ENCODE measurements at places on chromosomes 3 and 15.

- DNase-seq, result no peak
Measured at GRCh38 chr3:191301017-191301416, 28.2 kb upstream of the CCDC50 start.

DNA sequence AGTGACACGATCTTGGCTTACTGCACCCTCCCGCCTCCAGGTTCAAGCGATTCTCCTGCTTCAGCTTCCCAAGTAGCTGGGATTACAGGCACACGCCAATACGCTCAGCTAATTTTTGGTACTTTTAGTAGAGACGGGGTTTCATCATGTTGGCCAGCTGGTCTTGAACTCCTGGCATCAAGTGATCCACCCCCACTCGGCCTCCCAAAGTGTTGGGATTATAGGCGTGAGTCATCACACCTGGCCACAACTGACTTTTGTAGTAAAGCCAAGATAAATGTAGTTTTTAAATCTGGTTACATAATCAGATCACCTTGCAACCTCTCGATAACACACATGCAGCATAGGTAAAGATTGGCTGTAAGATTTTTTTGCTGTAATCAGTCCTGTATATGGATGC lies 657.5 kb upstream of the DPPA4 start:
- no peak for DNase-seq

GRCh38 chr3:44436181-44436580 lies 41.3 kb downstream of the ZNF445 start:
- no peak for DNase-seq

DNA sequence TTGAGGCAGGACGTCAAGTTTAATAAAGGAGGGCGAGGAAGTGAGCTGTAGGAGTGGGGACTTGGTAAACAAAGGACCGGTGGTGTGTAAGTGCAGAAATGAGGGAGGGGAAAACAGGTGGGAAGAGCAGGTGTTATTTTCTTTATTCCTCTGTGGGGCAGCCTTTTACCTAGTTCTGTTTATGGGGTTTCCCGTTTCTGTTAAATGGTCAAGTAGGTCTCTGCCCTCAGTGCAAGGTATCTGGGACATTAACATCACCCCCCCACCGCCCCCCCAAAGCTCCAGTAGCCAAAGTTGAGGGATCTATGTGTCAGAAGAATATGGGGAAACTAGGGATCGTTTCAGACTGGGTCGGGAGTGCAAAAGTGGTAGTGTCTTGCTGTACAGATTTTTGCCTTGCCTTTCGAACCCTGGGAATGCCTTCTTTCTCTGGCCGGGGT lies 893 bp downstream of the MGA start:
- DNase-seq, result no peak

DNA sequence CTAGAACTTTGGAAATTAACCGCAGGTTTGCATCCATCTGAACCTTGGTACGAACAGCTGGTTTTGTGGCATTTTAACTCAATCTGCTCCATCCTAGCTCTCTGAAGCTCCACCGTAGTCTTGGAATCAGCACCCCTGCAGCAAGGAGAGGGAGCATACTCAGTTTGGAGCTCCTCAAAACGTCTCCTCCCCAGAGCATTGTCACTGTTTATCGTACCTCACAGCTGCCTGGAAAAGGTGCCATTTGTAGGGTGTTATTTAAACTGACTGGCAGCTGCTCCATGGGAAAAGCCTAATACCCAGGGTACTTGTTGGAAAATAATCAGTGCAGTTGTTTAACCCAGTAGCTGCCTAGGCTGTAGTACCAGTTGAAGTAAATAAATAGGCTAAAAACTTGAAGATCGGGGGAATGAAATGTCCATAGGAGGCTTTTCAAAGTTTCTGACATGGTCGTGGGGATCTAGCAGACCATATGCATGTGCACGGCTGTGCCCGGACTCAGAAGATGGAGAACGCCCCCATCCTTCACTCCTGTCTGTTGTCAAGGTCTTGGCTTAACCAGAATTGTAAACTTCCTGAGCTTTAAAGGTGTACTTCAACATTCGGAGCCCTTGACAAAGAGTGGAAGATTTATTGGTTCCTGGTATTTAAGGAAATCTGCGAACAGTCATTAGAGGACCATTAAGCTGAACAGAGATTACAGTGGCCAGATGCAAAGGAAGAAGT lies 43.9 kb downstream of the GHSR start:
- DNase-seq, result no peak

DNA sequence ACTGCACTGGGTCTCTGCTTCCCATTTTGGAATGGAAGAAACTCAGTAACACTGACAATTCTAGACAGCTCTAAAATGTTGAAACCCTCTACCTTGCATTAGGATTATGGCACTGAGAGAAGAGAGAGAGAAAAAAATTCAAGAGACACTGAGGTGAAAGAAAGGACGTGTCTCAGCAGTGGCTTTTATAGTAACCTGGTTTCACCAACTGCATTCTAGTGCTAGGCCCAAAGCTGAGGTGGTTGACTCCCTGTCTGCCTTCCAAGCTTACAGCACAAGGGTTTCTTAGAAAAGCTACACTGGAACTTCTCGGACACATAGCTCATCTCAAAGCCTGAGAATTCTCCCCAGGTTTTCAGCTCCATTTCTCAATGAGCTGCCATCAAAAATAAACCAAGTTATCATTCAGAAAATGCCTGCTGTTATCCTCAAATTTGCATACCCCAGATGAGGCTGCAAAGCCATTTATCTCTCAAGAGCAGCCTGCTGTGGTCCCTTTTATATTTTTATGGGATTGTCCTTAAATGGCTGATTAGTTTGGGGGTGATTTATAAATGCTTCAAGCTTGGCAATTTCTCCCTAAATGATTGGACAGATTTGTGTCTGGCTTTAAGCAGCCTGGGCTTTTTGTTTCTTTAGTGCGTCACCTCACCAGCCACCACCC lies 279.9 kb downstream of the EBLN2 start:
- no peak for DNase-seq

GRCh38 chr3:178325330-178325729 lies 210.9 kb upstream of the KCNMB2 start:
- peak; percentile 69 for DNase-seq

DNA sequence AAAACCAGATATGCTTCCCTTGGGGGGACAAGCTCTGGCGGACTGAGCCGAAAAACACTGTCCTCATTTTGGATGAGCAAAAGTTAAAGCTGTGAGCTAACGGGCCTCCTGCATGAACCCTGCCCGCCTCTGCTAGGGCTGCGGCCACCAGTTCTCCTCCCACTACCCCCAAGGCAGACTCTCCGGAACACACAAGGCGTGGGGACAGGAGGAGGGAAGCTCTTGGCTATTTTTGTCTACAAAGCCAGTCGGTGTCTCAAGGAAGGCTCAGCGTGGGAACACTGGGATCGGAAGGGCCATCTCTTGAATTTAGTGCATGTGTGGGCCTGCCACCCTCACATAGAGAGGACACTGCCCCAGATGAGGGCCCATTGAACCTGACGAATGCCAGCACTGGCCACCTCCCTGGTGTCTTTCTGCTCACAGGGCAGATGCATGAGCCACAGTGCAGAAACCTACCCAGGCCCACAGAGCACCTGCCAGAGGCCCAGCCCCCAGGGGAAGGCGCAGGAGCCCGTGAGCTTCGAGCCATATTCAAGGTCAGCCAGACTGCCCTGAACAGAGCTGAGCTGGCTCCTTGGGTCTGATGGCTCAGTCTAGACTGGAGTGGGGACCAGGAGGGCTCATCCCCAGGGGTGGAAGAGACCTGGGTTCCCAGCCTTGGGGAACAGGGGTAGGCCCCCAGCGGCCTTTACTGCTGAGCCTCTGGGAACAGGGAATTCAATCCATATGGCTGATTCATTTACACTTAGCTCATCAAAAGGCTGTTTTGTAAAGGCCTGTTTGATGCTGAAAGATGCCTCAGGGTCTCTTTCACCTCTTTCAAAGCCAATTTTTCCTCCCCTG lies 38.3 kb downstream of the HCN4 start:
- DNase-seq, result no peak

- no peak for DNase-seq
Measured at GRCh38 chr15:56291741-56292140, 48.1 kb upstream of the RFX7 start.

- no peak for DNase-seq
Measured at GRCh38 chr3:122076491-122077292, 21.5 kb downstream of the CD86 start.

GRCh38 chr15:98966091-98966787 lies 41.4 kb downstream of the PGPEP1L start:
- DNase-seq, result peak; percentile 55

DNA sequence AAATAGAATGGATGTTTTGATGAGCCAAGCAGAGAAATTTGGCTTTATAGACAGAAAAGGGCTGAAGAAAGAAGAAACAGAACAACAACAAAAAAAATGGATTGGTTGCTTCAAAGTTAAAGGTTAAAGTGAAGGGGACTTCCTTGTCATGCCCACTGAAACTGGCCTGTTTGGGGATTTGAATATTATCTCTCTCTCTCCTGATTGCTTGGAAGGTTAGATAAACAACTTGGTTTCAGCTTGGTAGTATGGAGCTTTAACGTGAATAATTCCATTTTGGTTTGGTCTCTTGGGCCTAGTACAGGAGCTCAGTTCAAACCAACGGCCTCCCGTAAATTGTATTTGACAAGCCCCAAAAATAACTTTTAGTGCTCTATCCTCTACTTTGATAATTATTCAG lies 70.8 kb upstream of the MBNL1 start:
- DNase-seq, result no peak

- no peak for DNase-seq
Measured at GRCh38 chr3:30864132-30864531, 30.3 kb downstream of the GADL1 start.

DNA sequence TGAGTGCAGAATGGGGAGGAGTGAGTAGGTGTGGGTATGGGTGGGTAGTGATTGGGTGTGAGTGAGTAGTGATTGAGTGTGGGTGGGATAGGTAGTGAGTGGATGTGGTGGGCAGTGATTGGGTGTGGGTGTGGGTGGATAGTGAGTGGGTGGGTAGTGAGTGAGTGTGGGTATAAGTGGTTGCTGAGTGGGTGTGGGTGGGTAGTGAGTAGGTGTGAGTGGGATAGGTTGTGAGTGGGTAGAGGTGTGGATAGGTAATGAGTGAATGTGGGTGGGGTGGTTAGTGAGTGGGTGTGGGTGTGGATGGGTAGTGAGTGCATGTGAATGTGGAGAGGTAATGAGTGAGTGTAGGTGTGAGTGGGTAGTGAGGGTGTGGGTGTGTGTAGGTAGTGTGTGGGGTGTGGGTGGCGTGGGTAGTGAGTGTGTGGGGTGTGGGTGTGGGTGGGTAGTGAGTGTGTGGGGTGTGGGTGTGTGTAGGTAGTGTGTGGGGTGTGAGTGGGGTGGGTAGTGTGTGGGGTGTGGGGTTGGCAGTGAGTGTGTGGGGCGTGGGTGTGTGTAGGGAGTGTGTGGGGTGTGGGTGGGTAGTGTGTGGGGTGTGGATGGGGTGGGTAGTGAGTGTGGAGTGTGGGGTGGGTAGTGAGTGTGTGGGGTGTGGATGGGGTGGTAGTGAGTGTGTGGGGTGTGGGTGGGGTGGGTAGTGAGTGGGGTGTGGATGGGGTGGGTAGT lies 5.3 kb downstream of the MINAR1 start:
- DNase-seq, result no peak

DNA sequence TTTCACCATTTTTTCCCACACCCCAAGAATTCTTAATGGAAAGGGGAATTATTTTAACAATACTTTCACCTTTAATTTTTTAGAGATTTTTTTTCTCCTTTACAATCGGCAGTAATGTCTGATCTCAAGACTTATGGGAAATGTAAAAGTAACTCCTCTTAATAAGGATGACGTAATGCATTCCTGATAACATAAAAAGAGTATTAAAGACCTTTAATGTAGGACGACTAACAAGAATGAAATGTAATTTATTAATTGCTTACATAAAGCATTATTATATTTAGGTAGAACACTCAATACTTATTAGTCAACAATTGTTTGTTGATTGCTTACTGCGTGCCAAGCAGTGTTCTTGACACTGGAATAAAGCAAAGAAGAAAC lies 416.8 kb upstream of the NAALADL2 start:
- no peak for DNase-seq

GRCh38 chr15:75721480-75721922 lies 8.9 kb upstream of the CSPG4 start:
- no peak for DNase-seq

DNA sequence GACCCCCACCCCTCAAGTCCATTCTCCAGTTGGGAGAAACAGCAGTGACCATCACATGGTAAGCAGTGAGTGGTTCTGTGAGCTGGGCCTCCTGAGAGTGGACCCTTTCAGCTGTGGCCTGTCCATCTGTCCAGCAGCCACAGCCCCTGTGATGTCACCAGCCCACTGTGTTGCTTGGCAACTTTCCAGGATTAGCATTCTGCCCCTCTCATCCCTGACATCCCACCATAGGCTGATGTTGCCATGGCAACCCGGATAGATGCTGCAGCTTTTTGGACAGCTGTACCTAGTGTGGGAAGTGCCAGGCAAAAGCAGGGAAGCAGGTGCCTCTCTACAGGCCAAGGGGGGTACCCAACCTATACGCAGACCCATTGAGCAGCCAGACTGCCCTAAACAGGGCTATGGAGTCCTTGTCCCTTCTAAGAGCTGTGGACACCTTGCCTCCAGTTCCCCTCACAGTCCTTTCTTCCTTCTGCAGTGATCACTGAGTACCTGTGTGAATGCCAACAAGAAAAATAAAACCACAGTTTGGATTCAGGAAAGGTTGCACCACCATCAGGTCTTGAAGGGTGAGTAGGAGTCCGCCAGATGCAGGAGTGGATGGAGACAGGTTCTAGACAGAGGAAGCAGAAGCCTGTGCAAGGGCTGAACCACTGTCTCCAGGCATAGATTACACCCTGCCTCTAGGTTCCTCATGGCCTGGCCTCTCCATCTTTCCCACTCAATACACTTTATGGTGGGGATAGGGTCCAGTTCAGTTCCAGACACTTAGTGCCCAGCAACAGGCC lies at the start of gene DNAH1:
TSS of gene DNAH1 (plus strand) at position 343 of the 788 bp plus-strand sequence. CDS start 6,124 bp downstream, outside the sequence.
- DNase-seq, result no peak

DNA sequence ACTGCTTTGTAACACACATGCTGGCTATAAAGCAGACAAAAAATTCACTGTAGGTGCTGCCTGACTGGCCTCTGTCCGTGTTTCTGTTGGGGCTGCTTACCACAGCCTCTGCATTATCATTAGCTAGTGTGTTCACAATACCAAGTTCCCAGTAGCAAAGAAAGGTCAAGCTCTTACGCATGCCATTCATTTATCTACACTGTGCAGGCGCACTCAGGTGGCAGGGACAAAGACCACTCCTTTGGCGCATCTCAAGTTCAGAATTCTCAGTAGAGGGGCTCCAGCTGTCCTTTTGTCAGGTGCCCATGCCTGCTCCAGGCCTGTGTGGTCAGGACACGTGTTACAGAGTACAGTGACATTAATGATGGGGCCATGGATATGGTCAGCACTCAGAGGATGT lies 22.3 kb downstream of the MLH1 start:
- no peak for DNase-seq

GRCh38 chr3:17444865-17445264 lies 297.6 kb downstream of the TBC1D5 start:
- peak; percentile 11 for DNase-seq

DNA sequence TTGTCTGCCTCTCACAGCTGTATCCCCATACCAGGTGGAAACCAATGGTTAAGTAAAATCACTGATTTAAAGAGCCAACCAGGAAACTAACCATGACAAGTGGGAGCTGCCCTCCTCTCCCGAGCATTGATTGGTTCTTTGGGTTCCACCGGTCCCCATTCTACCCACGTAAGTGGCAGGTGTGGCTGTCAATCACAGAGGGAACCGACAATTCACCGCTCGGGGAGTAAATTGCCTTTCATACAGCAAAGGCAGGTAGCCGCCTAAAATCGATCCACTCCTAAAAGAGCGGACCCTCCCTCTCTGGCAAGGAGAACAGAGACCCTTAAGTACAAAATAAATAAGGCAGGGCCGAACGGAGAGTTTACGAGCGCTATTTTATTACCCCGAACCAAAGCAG lies 1.2 kb downstream of the ERC2 start:
- peak; percentile 76 for DNase-seq

- DNase-seq, result peak; percentile 35
Measured at GRCh38 chr3:120276767-120277166, 8.3 kb downstream of the GPR156 start.

GRCh38 chr3:8191406-8191805 lies 310.2 kb upstream of the LMCD1 start:
- no peak for DNase-seq

Data from umbilical cord (tissue), 2 donors.